ENCODE measurements at places on chromosomes 16 and 17.

- no peak for DNase-seq
Measured at GRCh38 chr17:19426631-19427030, 15.6 kb downstream of the RNF112 start.

GRCh38 chr16:49578435-49579024, 204.9 kb downstream of the C16orf78 start:
- DNase-seq: no peak

DNA sequence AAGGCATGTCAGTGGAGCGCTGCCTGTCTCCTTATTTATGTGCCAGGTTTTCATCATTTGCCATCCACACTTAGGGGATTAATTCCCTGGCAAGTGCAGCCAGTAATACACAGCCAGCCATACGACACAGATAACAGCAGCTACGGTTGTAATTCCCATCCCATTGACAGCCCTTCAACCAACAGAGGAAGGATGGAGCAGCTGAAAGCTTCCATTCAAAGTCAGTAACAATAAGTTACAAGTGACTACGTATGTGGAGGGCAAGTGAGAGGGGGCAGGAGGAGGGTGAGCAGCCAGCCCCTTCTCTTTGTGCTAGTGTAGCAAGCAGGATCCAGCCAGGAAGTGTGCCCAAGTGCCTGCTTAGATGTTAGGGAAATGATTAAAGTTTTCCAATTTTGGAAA, 53.8 kb upstream of the LYRM9 start:
- no peak for DNase-seq

- no peak for DNase-seq
Measured at GRCh38 chr17:900336-900934, 79.1 kb downstream of the NXN start.

- no peak for DNase-seq
Measured at GRCh38 chr17:82619641-82620040, 28.6 kb downstream of the WDR45B start.

Measured in NCI-H146 (cell line).